ENCODE measurements at places on chromosomes 4 and X. TPM values are rescaled to one million over a fixed set of nuclear protein-coding genes. Genes with fewer than 3 reads are reported as not detected.

The PCDH11X gene
- 4.8 TPM for total RNA-seq

The MID1 gene
- total RNA-seq = 10.8 TPM

The SPINK2 gene
- 0.66 TPM for total RNA-seq

The GAGE1 gene
- total RNA-seq = not detected

The IL3RA gene
- 2.9 TPM for total RNA-seq

The SORCS2 gene
- total RNA-seq = 0.80 TPM

The CABS1 gene
- total RNA-seq = not detected

The BGN gene
- total RNA-seq = 9.7 TPM

The CEP135 gene
- total RNA-seq = 8.5 TPM

The POF1B gene
- total RNA-seq = 6.2 TPM

The CCSER1 gene
- 73.3 TPM for total RNA-seq

The PPBP gene
- total RNA-seq = 1.3 TPM

The SMIM10L2A gene
- total RNA-seq = 2.0 TPM

The WDR17 gene
- 2.2 TPM for total RNA-seq

The ZFP92 gene
- total RNA-seq = 1.3 TPM

The SPANXC gene
- not detected for total RNA-seq

The SULT1B1 gene
- 0.88 TPM for total RNA-seq

The XKRX gene
- total RNA-seq = 0.33 TPM

The ERAS gene
- 0.73 TPM for total RNA-seq

The TKTL2 gene
- 0.32 TPM for total RNA-seq

The LRP2BP gene
- 2.3 TPM for total RNA-seq

The FGF16 gene
- total RNA-seq = not detected

The DCX gene
- 0.33 TPM for total RNA-seq

The ESX1 gene
- total RNA-seq = not detected

The GPM6B gene
- 3.4 TPM for total RNA-seq

The XAGE1A gene
- total RNA-seq = not detected

The AADAT gene
- total RNA-seq = 6.2 TPM

The AGTR2 gene
- not detected for total RNA-seq

The ODAM gene
- total RNA-seq = not detected

The MTCP1 gene
- 1.8 TPM for total RNA-seq

The ARHGEF6 gene
- total RNA-seq = 120 TPM

The P2RY10 gene
- 0.98 TPM for total RNA-seq

The INPP4B gene
- total RNA-seq = 15.8 TPM

The CXCL1 gene
- total RNA-seq = 0.80 TPM

The GABRA4 gene
- total RNA-seq = 0.15 TPM

The UGT8 gene
- 0.16 TPM for total RNA-seq

The GAGE13 gene
- total RNA-seq = not detected

The SLC2A9 gene
- total RNA-seq = 10.7 TPM

The FRG2 gene
- total RNA-seq = not detected

The WNK3 gene
- total RNA-seq = 1.3 TPM

The POLR2B gene
- 71.4 TPM for total RNA-seq

The NHSL2 gene
- 9.2 TPM for total RNA-seq

The SATL1 gene
- total RNA-seq = 0.15 TPM

The NDNF gene
- total RNA-seq = 2.2 TPM

The PRPS1 gene
- 24.9 TPM for total RNA-seq

All from breast epithelium (tissue), 4 donors.